ENCODE measurements at places on chromosomes 13 and 19.

DNA sequence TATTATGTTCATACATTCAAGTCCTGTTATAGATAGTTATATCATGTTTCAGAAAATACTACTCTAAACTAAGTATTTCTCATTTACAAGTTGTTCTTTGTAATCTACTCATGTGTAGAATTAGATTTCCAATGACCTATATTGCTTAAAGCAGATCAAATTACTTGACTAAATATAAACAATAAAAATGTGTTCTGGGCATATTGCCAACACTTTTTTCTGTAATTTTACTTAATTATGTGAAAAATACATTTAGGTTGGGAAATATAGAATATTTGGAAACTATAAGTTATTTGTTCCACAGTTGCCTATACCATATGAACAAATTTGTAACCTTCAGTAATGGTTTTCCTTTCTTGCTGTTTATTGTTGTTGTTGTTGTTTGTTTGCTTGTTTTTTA, 275.2 kb upstream of the PCDH9 start:
- DNase-seq: no peak

GRCh38 chr13:110450941-110451730, 110.4 kb downstream of the RAB20 start:
- no peak for DNase-seq

GRCh38 chr13:45837111-45837510, 14.4 kb downstream of the SIAH3 start:
- DNase-seq: no peak

DNA sequence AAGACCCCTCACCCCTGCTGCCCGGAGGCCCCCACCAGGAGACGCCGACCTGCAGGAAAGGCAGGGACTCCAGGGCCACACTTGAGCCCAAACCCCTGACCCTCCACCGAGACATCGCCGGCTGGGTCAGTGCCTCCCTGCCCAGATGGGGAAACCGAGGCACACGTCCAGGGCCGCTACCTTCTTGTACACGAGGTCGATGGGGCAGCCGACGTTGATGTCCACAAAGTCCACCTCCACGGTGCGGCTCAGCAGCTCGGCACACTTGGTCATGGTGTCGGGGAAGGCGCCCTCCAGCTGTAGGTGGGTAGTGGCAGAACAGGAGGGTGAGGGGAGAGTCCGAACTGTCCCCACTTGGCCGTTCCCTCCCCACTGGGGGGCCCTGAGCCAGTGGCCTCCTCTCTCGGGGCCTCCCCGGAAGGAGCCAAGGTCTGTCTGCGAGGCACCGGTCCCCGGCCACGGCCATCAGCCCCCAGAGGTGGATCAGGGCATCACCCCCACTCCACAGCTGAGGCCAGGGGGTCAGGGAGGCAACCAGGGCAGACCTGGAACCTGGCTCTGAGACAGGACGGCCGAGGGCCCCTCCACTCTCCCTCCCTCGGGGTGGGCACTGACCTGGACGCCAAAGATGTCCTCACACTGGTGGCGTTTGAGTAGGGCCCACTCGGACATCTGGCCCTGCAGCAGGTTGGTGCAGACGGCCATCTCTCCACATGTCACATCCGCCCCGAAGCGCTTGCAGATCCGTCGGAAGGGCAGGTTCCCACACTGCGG, 3.0 kb upstream of the PRR22 start:
- DNase-seq: no peak

GRCh38 chr13:75135325-75135825, 346.6 kb downstream of the TBC1D4 start:
- peak; percentile 95 for DNase-seq

GRCh38 chr13:28455580-28456194, 39.2 kb downstream of the FLT1 start:
- no peak for DNase-seq

- DNase-seq: no peak
Observed at GRCh38 chr13:51938454-51938853, 72.8 kb downstream of the ATP7B start.

GRCh38 chr19:35208121-35208520, 20.4 kb downstream of the FAM187B start:
- no peak for DNase-seq

DNA sequence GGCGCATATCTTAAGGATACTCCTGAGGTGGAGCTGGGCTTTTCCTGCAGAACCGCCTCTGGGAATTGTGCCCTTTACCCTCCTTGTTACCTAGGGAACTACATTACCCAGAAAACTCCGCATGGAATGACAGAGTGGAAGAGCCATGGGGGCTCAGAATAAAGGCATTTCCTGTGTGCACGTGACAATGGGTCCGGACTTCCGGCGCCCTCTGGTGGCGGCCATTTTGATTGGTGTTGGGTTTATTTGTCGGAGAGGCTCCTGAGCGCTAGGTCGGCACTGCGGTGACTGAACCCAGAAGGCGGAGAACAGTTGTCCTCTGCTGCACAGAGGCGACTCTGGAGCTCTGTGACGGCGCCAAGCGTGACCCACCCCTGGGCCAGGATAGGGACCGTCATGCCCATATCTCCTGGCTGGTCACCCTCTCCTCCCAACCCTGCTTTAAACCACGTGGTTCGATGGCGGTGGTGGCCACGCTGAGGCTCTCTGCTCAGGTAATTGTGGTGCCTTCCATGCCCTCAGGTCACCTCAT, at the start of gene ZNF587B:
TSS of gene ZNF587B (plus strand) at position 229 of the 532 bp plus-strand sequence. CDS start at position 459, 230 bp downstream.
- no peak for DNase-seq

GRCh38 chr19:17149393-17150135, 65.6 kb upstream of the USE1 start:
- no peak for DNase-seq

- DNase-seq: no peak
Observed at GRCh38 chr19:37654629-37655300, 500 bp downstream of the ZFP30 start.

DNA sequence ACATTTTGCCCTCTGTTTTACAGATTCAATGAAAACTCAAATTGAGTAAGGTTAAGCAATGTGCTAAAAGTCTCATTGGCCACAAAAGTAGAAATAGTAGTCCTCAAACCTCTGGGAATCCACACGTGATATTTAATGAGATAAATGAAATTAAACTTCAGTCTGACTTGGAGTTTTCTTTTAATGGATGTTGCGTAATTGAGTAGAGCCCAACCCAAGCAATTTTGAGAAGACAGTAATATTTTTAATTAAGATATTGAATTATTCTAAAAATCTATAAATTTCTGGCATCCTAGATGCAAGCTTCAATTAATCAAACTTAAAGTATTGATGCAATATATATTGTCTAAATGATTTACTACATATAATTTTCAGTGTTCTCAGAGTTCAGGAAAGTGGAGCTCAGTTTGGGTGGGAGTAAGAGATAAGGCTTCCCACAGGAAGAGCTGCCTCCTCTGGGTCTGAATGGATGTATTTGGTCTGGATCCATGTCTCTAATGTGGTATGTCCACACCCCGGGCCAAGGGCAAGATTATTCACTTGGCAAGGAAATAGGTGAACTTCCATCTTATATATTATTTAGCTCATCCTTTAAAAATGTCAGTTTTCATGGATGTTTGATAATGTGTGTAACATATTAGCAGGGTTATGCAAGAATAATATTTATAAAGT, 6.9 kb downstream of the MBNL2 start:
- no peak for DNase-seq

- DNase-seq: no peak
Observed at GRCh38 chr13:47237571-47237970, 340.7 kb upstream of the HTR2A start.

DNA sequence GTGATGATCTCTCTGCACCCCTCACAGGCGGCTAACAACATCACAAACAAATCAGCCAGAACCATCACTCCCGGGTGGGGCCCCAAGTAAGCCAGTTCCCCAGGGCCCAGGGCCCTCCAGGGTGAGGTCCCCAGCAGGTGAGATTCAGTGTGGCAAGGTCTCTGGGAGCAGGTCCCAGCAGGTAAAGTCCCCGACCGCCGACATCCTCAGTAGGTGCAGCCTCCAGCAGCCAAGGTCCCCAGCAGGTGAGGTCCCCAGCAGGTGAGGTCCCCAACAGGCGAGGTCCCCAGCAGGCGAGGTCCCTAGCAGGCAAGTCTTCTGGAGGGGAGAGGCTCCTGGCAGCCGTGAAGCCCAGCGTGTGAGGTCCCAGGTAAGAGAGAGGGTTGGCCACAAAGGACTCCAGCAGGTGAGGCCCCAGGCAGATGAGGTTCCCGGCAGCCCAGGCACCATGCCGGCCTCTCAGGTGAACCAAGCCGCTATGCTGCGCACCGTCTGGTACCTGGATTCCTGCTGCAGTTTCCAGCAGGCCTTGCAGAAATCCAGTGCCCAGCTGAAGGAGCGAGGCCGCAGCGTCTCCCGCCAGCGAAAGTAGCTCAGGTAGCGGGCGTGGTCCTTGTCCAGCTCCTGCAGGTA, 3.9 kb upstream of the FUT6 start:
- DNase-seq: no peak

DNA sequence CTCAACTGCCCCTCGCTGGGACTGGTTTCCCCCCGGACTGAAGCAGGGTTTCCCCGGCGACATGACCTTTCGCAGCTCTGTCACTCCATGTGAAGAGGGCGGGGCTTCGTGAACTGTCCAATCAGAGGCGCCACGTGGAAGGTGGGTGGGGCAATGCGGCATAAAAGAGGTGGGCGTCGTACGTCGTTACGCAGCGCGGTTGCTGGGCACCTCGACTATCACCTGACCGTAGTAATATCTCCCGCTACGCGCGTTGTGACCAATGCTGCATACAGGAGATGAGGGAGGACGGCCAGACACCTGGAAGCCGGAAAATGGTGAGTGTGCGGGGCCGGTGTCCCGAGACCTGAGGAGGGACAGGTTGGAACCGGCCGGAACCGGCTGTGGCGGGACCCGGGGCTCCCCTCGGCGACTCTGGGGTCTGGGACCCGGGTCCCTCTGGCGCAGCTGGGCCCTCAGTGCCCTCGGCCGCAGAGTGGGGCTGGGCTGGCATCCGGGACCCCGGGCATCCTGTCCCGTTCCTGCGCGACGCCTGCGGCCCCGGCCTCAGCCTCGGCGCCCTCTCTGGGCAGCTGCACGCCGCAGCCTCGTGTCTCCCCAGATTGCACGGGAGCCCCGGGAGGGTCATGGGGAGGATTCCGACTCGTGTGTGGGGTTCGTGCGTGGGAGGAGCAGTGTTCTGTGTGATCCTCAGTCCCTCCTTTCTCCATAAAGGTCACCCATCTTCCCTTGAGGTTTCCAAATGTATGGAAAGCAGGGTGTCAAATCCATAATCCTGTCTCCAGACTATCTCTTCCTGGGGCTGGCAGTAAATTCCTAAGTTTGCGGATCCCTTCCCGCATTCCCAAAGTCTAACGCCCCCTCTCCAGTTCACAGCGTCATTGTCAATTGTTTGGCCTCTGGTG, 32.2 kb downstream of the ZNF136 start:
- DNase-seq: peak; percentile 8

DNA sequence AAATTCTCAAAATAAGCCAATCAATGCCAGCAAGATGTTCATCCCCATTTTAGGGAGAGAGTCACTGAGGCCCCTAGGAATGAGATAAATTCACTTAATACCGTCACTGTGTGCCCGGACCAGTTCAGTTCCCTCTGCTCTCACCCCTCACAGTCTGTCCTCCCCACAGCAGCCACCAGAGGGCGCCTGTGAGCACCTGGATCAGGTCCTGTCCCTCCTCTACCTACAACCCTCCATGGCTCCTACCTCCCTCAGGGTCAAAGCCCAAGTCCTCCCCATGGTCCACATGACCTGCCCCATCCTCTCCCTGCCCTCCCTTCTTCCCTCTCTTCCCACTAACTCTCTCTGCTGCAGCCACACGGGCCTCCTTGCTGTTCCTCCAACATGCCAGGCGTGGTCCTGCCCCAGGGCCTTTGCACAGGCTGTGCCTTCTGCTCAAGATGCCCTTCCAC, 42.0 kb upstream of the NFIC start:
- DNase-seq: no peak

DNA sequence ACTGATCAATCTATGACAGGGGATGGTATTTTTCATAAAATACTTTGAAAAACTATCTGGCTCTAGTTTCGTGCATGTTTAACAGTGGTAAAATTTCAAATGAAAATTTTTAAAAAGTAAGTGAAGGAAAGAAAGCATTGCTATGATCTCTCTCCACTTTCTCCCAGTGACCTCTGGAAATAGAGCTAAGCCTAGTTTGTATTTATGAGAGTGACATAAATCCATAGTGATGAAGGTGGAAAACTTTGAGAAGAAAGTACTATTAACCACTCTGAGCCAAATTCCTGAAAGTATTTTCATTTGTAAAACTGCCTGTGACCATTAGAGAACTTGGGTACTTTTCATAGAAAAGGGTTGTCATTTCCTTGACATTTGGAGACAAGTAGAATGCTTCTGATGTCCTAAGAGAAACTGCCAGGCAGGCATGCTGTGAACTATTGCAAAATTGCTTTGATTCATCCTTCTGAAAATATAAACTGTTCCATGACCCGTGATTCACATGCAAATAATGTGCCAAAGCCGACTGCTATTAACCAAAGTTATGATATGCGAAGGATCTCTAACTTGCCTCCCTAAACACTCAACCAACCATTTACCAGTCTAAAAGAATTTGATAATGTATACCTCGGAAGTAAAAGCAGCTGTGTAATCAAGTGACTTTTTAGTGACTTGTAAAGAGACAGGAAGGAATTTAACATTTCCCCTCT, 133.2 kb downstream of the VWA8 start:
- peak; percentile 84 for DNase-seq

GRCh38 chr13:98295371-98295770, 118.3 kb upstream of the RNF113B start:
- no peak for DNase-seq

- DNase-seq: peak; percentile 91
Observed at GRCh38 chr13:30395192-30396158, 26.8 kb upstream of the UBE2L5 start.

DNA sequence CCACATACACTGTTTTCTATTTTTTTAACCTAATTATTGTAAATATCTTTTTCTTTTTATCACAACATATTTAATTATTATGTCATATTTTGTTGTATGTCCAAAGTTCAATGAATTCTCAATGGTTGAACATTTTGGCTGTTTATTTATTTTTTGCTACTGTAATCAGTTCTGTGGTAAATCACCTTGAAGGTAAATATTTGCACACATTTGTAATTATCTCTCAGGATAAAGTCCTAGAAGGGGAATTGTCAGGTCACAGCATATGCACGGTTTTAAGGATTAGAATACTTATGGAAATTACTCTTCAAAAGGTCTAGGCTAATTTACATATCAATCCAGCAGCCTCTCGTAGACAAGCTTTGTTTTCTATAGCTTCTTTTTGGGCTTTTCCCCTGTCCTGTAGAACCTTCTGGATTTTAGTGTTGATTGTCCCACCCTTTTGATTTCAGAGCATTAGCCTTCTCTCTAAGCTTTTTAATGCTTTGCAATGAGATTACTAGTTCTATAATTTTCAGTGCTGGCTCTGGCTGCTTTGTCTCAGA, 362.6 kb downstream of the KCNRG start:
- DNase-seq: no peak

DNA sequence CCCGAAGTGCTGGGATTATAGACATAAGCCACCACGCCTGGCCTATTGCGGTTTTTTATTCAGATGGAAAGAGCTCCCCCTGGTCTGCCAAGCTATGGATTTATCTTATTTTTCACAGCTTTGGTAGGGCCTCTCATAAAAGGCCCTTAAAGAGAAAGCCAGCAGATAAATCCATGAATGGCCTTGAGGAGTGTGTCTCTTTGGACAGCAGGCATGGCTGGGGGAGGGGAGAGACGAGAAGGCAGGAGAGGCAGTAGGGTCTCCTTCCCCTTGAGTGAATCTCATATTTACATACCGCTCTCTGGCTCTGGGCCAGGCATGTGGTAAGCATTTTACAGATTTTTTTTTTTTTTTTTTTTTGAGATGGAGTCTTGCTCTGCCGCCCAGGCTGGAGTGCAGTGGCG, 25.2 kb downstream of the MARK4 start:
- DNase-seq: no peak
